Left lung (tissue), 14 donors: ENCODE measurements at places on chromosomes 2 and 18.
A peak's percentile ranks its signal among the peaks of the same experiment; 100 is the strongest.

DNA sequence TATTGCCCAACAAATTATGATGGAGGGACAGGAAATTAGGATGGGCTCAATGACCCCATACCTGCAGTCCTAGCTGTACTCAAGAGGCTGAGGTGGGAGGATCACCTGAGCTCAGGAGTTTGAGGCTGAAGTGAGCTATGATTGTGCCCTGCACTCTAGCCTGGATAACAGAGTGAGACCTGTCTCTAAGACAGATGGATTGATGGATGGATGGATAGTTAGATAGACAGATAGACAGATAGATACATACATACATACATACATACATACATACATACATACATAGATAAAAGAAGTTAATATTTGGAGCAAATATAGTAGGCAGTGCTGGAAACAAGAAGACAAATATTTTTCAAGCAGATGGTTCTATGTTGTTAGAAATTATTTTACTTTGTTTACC is 78.1 kb upstream of the PROKR1 start:
- no peaks in the 10 kb centered on the region for H3K27me3 ChIP-seq
- H3K4me1 ChIP-seq, result no peaks in the 10 kb centered on the region
- no peaks in the 10 kb centered on the region for H3K36me3 ChIP-seq

GRCh38 chr2:128520791-128521190 is 202.1 kb upstream of the HS6ST1 start:
- DNase-seq, result no peak
- H3K4me1 ChIP-seq, result peaks cover 13% of the 10 kb centered on the region
- no peak overlapping the region for H3K27ac ChIP-seq
- no peaks in the 10 kb centered on the region for H3K27me3 ChIP-seq
- H3K4me3 ChIP-seq, result no peak overlapping the region

DNA sequence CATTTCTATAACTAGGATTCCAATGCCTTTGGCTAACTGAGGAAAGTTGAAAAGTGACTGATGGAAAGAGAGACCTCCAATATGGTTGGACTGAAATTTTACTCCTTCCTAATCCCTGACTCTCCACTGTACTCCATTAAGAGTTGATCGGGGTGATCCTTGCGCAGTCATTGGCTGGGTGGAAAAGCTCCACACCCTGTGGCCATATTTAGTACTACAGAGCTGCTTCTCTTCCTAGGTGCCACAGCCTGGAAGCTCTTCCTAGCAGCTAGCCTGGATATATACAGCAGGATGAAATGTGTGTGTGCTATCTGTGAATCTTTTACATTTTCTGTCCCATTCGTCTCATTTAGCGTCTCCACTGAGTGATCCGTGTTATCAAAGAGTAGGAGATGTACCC is 71.2 kb downstream of the MEP1B start:
- no peaks in the 10 kb centered on the region for H3K4me1 ChIP-seq
- H3K27me3 ChIP-seq, result no peaks in the 10 kb centered on the region
- no peak overlapping the region for H3K4me3 ChIP-seq
- DNase-seq, result no peak
- no peak overlapping the region for H3K27ac ChIP-seq
- H3K36me3 ChIP-seq, result no peaks in the 10 kb centered on the region

DNA sequence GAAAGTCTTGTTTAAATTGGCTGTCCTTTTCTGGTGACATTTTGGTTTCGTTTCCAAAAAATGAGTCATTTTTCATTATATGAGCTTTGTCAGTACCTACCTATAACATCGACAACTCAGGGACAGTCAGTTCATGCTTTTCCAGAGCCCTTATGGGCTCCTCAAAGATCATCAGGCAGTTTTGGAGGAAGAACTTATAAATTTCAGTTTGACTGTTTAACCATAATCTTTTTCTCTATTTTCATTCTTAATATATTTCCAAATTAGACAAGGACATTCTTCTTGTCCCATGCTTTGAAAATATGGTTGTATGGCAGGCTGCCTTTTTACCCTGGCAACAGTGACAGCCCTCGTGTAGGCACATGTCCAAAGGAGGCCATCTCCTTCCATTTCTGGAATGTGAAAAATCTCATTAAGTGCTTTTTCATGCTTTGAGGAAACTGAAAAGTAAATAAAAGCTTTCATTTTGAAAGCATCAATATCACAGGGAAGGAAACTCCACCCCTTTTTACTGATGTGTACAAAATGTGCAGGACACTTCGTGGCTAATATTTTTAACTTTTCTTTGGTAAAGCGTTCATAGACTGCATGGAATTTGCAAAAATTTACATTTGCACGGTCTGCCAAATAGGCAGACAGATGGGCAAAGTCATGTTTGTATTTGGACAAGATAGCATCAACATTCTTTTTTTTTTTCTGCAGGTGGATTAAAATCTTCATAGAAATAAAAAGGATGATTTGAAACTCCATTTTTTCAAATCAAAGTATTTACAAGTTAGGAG is 7.2 kb upstream of the PROC start:
- no peak for DNase-seq
- peak overlapping the region; percentile 75 for H3K27ac ChIP-seq
- peaks cover 57% of the 10 kb centered on the region for H3K4me1 ChIP-seq
- H3K36me3 ChIP-seq, result no peaks in the 10 kb centered on the region

DNA sequence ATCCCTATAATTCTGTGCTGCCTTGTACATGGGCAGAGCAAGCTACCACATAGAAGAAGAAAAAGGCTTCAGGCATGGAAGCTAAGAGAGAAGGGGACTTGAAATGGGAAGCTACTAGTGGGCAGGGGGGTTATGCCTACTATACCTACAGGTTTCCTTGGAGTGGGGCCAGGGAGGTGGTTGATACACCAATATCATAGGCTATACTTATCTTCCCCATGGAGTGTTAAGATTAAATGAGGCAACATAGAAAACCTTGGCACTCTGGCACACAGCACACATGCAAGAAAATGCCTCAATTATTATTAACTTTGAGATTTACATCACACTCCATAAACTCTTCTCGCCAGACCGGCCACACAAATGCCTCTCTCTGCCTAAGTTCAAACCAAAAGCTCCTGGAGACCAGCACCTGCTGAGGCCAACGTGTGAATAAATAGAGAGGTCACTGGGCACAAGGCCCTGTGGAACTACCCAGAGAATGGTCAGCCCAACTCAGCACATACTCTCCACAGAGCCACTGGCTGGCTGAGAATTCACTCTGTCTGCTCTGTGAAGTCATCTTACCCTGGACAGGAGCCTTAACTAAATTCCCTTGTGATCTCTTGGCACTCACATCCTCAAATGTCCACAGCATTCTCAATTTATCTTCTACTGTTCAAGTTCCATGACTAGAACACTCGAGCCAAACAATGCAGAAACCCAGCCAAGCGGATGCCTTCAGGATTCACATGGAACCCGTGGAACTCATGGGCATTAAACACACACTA is 498.7 kb downstream of the BCL11A start:
- no peak overlapping the region for H3K4me3 ChIP-seq
- H3K4me1 ChIP-seq, result no peaks in the 10 kb centered on the region
- no peak for DNase-seq
- H3K27me3 ChIP-seq, result no peaks in the 10 kb centered on the region
- no peak overlapping the region for H3K27ac ChIP-seq

GRCh38 chr2:48709096-48710034 is 46.2 kb downstream of the LHCGR start:
- H3K27ac ChIP-seq, result no peak overlapping the region
- H3K36me3 ChIP-seq, result no peaks in the 10 kb centered on the region
- no peak for DNase-seq

- H3K4me1 ChIP-seq, result peaks cover 55% of the 10 kb centered on the region
- H3K4me3 ChIP-seq, result no peak overlapping the region
- no peak for DNase-seq
- H3K27me3 ChIP-seq, result no peaks in the 10 kb centered on the region
- no peak overlapping the region for H3K27ac ChIP-seq
- H3K36me3 ChIP-seq, result peaks cover 10% of the 10 kb centered on the region
These were observed 9.0 kb downstream of the MBP start for GRCh38 chr18:77123320-77124231.

- peaks cover 25% of the 10 kb centered on the region for H3K36me3 ChIP-seq
- DNase-seq, result peak; percentile 40
- H3K27me3 ChIP-seq, result no peaks in the 10 kb centered on the region
- H3K4me1 ChIP-seq, result peaks cover 44% of the 10 kb centered on the region
These were observed 1.1 kb downstream of the RNF103 start for GRCh38 chr2:86622519-86623042.
